ENCODE measurements at places on chromosomes 2 and 18.
A peak's percentile ranks its signal among the peaks of the same experiment; 100 is the strongest.

- no peak for DNase-seq
Measured at GRCh38 chr2:195509551-195509950, 147.5 kb upstream of the SLC39A10 start.

- DNase-seq = no peak
Measured at GRCh38 chr2:178204977-178205376, 10.7 kb downstream of the OSBPL6 start.

GRCh38 chr2:133417415-133417814 lies 150.8 kb downstream of the NCKAP5 start:
- no peak for DNase-seq

DNA sequence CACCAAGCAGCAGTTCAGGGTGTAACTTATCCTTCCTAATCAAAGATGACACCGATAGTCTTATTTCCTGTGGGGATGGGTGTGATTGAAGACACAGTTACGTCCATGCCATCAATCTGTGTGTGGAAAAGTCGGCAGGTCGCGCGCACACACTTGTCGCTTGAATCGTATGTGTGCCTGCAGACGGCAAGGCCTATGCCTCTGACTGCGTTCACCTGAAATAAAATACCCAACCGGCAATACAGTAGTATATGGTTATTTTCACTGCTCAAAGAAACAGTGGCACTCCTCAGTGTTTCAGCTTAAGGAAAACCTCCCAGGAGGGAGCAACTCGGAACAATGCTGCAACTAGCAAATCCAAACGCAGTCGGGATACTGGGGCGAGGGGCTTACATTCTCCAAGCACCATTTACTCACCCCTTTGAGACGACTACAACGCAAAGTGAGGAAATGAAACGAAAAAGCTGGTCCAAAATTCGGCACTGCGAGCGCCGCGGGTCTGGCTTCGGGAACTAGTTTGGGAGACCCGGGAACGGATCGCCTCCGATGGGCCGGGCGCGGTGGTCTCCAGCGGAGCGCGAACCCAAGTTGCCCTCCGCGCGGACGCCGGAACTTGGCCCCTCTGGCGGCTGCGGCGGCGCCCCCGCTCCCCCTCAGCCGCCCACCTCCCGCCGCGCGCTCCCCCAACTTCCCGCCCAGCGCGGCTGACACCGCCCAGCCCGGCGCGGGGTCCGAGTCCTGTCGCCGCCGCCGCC lies 675 bp downstream of the PRKD3 start:
- DNase-seq = peak; percentile 59

DNA sequence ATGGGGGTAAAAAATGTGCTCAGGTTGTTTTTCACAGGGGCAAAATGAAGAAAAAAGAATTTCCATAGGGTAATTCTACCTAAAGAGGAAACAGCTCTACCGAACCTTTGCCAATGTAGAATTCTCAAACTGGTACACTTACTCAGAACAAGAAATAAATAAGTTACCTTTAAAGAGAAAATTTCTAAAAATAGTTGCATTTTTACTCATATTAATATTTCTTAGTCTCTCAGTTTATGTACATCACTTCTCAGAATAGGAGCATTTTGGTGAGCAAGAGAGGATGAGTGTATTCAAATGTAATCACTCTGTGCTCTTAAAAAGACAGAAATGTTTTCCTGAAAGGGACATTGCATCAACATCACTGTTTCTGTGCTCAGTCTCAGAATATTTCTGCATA lies 574.7 kb upstream of the SLC8A1 start:
- DNase-seq = no peak

DNA sequence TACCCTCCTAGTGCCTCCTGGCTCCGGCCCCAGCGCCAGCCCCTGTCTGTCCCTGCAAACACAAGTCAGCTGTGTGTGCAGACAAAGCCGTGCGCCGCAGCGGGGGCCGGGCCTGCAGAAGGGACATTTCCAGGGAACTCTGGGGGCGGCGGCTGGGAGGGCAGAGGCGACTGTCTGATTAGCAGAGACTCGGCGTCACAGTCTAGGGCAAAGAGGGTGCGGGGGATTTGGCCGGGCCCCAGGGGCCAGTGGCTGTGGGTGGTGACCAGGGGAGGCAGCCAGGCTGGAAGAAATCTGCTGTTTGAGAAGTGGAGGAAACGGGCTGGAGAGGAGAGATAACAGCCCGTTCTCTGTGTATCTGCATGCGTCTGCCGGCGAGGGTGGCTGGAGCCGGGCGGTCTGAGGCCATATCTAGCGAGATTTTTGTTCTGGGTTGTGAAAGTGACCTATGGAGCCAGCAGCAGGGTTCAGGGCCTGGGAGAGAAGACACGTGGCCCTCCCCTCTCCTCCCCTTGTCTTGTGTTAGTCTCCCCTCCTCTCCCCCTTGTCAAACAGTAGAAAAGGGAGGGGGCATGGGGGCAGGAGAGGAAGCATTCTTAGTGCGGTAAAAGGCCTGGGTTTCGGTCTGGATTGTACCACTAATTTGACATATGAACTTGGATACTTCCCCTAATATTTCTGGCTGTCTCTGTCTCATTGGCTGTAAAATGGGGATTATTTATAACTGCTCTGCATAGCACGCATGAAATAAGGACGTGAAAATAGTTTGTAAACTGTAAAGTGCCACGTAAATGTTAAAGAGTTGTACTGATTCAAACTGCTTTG lies 169.4 kb downstream of the SMAD7 start:
- DNase-seq = peak; percentile 74

GRCh38 chr2:14401873-14402272 lies 230.6 kb upstream of the LRATD1 start:
- DNase-seq = no peak

DNA sequence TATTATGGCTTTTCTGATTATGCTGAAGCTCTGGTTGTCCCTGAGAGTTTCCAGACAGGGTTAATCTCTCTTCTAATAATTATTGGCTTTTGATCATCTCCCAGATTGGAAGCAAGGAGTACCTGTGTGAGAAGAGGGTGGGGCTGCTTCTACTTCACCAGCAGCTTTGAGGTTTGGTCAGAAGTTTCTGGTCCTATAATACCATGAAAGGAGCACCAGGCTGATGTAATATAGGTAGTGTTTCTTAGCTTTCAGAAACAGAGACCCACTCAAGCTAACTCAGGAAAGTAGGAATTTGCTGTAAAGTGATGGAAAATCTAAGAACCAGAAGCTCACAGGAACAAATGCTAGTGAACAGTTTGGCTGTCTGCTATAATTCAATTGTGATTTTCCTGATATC lies 57.6 kb downstream of the SGPP2 start:
- no peak for DNase-seq

GRCh38 chr18:67276638-67277037 lies 239.9 kb downstream of the DSEL start:
- no peak for DNase-seq

GRCh38 chr2:2901384-2902345 lies 476.0 kb downstream of the EIPR1 start:
- DNase-seq = no peak

GRCh38 chr18:11860594-11861450 lies 9.6 kb downstream of the CHMP1B start:
- no peak for DNase-seq

- DNase-seq = no peak
Measured at GRCh38 chr2:218383892-218384519, 1.9 kb downstream of the SLC11A1 start.

GRCh38 chr2:42878581-42878980 lies 86.2 kb upstream of the HAAO start:
- DNase-seq = no peak

- DNase-seq = peak; percentile 26
Measured at GRCh38 chr18:32346671-32347070, 124.0 kb downstream of the GAREM1 start.

GRCh38 chr2:45085487-45085886 lies 76.2 kb upstream of the SIX2 start:
- DNase-seq = no peak

- no peak for DNase-seq
Measured at GRCh38 chr18:77985526-77986281, 736.1 kb downstream of the GALR1 start.

DNA sequence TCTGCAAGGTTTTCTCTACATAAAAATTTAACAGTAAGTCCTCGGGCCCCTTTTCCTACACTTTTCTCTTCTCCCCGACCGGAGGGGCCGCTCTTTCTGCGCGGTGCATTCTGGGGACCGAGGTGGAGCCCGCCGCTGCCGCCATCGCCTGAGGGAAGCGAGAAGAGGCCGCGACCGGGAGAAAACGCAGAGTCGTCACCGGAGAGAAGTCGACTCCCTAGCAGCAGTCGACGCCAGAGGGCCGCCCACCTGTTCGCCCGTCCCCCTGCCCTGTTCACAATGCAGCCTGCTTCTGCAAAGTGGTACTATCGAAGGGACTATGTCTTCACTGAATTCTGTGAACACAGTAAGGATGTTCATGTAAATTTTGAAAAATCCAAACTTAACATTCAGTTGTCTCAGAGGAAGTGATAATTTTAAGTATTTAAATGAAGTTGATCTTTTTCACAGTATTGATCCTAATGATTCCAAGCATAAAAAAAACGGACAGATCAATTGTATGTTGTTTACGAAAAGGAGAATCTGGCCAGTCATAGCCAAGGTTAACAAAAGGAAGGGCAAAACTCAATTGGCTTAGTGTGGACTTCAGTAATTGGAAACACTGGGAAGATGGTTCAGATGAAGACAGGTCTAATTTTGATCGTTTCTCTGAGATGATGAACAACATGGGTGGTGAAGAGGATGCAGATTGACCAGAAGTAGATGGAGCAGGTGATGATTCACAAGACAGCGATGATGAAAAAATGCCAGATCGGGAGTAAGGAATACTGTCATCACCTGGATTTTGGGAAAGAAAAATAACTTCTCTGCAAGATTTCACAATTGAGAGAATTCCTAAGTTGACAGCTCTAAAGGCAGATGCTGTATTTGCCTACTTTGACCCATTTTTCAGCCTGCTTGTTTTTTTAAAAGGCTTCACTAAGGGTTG lies 55.8 kb downstream of the ASXL2 start:
- no peak for DNase-seq

- no peak for DNase-seq
Measured at GRCh38 chr2:241914542-241914941, 45.0 kb downstream of the RTP5 start.

DNA sequence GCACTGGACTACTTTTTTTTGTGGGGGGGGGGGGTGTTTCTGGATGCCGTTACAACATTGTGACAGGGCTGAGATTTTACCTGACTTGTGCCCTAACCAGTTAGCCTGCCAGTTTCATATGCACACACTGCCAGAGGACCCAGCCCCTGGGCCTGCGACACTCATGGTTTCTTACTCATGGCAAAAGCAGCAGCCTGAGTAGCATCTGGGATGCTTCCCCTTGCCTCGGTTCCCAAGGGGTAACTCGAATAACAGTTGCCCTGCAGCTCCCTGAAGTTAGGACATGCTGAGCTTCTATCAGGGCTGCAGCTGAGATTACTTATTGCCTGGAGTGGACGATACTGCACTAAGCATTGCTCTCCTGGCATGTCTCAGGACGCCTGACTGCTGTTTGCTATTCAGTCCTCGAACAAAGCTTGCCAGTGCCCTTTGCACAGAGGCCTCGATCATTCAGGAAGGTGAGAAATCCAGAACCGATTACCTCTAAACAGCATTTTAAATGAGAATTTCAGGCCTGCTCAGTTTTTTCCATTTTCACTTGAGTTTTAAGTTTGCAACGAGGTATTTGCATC lies 47.9 kb downstream of the TRPM8 start:
- DNase-seq = peak; percentile 31

GRCh38 chr2:3604991-3605961 lies 10.4 kb downstream of the COLEC11 start:
- DNase-seq = peak; percentile 67

Measured in adipocyte (in vitro differentiated cells).